ENCODE measurements at places on chromosomes 13 and 19. TPM values are rescaled to one million over a fixed set of nuclear protein-coding genes. Genes with fewer than 3 reads are reported as not detected.

Gene ITM2B
- 87.3 TPM for total RNA-seq

Gene INSL3
- not detected for total RNA-seq

Gene S1PR5
- 0.12 TPM for total RNA-seq

Gene TFDP1
- total RNA-seq: 53.5 TPM

Gene CCDC169
- total RNA-seq: 4.5 TPM

Gene OR2Z1
- not detected for total RNA-seq

Gene ZNF878
- not detected for total RNA-seq

Gene ANGPTL8
- not detected for total RNA-seq

Gene PTGER1
- 5.2 TPM for total RNA-seq

Data from uterine smooth muscle cell (primary cell).